ENCODE measurements at places on chromosomes 1 and 21.

- DNase-seq = no peak
Measured at GRCh38 chr1:107817935-107818334, 147.0 kb downstream of the VAV3 start.

DNA sequence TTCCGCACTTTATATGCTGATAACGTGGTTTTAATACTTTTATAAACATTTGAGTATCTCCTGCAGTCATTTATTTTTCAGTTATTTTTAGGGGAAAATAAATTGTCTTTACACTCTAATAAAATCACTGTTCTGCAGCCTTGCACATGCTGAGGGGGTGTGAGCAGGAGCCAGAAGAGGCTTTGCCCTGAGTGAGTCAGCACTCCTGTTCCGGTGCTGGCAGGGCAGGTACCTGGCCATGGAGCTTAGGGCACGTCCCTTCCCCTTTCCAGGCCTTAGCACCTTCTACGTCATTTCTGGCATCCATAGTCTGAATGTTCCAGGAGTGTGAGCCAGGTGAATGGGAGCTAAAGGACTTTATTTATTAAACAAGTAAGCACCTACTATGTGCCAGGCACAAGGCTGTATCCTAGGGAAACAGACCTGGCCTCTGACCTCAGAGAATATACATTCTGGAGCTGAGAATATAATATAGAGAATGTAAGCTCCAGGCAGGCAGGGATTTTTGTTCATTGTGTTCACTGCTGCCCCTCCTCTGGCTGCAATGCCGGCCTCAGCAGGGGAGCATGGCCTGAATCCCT lies 402.9 kb downstream of the PTPRU start:
- DNase-seq = no peak

GRCh38 chr1:155179112-155180031 lies 5.7 kb downstream of the TRIM46 start:
- DNase-seq = no peak

DNA sequence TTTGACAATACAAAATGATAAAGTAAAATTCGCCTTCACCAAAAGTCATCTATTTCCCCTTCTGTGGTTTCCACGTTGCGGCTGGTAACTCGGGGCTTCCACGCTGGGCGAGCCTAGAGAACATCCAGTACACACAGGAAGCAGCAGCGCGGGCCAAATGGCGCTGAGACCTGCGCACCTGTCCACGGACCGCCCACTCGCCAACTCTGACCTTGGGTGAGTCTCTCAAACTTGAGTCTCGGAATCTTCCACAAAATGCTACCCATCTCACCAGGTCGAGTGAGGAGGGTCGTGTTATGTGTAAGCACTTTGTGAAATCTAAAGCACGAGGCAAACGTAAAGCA lies 820 bp upstream of the TTF2 start:
- no peak for DNase-seq

GRCh38 chr1:39969048-39969447 lies 14.1 kb downstream of the MFSD2A start:
- DNase-seq = no peak

- DNase-seq = no peak
Measured at GRCh38 chr1:200980452-200980772, 43.1 kb downstream of the KIF21B start.

GRCh38 chr1:63888984-63889383 lies 115.2 kb downstream of the ROR1 start:
- no peak for DNase-seq

- no peak for DNase-seq
Measured at GRCh38 chr1:1320666-1321448, 3.6 kb downstream of the INTS11 start.

GRCh38 chr21:46122237-46122671 lies 24.3 kb downstream of the COL6A2 start:
- no peak for DNase-seq

DNA sequence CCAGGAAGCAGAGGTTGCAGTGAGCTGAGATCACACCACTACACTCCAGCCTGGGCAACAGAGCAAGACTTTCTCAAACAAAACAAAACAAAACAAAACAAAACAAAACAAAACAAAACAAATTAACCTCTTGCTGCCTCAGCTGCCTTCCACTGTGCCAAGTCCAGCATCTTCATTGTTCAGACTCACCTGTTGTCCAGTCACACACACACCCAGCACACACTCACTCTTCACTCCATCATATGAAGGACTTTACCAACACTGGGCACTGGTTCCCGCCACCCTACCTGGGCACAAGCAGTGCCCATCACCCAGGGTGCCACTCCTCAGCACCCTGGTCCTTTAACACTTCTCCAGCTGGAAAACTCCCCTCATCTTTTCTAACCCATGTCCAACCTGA lies 14.6 kb downstream of the PYCR2 start:
- DNase-seq = no peak

DNA sequence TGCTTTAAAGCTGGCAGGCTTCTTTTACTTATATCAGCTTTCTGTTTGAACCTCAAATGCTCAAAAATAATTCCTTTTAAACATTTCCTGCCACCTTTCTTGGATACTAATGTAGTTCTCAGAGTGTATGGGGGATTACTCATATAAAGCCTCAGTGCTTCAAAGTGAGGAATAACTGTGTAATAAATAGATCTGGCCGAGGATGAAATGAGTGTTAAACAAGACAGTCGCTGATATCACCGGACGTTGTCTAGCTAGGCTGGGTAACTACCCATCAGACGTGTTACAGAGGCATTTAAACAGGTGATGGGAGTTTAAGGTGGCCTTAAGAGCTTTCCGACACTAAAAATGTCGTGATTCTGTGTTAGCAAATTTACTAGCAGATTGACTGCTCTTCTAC lies 53.1 kb downstream of the VANGL2 start:
- DNase-seq = no peak

DNA sequence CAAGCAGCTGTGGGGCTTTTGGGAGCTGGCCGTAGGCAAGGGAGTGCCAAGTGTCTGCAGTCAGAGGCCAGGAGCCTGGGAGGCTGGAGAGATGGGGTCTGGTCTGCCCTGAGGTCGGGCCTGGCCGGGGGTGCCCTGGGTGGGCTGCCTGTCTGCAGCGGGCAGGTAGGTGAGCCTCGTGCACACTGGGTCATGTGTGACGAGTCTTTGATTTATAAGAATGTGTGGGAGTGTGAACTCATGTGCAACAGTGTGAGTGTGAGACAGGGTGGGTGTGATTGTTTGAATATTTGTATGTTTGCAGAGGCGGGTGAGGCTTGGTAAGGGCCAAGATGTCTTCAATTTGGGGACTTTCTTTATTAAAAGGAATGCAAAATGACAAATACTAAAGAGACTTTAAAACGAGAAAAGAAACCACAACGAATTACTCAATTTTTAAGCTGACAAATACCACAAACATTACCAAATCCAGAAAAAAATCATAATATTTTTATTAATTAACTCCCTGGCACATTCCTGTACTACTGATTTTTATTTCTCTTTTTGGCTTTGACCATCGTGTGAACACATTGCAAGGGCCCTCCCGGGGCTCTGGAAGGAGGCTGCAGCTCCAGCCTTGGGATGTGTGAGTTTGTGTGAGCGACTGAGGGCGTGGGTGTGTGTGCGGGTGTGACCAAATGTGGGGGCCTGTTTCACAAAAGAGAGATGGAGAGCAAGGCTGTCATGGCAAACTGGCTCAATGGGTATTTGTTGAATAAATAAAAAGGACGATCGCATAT lies 110.3 kb upstream of the WNT4 start:
- no peak for DNase-seq

- no peak for DNase-seq
Measured at GRCh38 chr1:36773827-36774541, 260.3 kb downstream of the GRIK3 start.

- DNase-seq = no peak
Measured at GRCh38 chr1:37372302-37372701, 102.1 kb upstream of the ZC3H12A start.

GRCh38 chr1:48875552-48876329 lies 99.0 kb upstream of the BEND5 start:
- no peak for DNase-seq

GRCh38 chr1:53392460-53392859 lies 64.6 kb upstream of the LRP8 start:
- DNase-seq = no peak

GRCh38 chr1:8416881-8417280 lies 99.0 kb downstream of the SLC45A1 start:
- DNase-seq = no peak

DNA sequence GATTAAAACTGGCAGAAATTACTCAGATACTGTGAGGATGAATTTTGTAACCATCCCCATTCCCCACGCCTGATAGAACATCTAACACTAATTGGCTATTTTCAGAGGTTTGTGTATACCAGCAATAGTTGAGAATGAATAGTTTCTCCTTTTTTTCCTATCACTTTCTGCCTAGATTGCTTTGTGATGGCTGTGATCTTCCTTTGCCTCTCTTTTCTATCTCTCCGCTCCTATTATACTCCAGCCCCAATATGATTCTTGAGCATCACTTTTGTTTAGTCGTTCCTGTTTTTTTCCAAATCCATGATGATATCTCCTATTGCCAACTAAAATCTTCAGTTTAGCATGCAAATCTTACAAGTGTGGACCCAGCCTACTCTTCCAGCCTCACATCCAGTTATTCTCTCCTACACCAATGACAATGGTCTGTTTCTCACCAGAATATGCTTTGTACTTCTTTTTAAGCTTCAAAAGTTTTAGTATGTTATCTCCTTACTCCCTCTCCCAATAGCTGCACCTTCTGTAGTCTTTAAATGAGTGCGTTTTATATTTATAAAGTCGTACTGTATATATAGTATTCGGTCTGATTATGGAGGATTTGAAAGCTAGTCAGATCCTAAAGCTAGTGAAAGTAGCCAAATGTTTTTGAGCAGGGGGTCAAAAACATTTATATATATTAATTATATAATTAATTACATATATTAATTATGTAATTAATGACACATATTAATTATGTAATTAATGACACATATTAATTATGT lies 25.2 kb downstream of the MAGI3 start:
- DNase-seq = peak; percentile 42

DNA sequence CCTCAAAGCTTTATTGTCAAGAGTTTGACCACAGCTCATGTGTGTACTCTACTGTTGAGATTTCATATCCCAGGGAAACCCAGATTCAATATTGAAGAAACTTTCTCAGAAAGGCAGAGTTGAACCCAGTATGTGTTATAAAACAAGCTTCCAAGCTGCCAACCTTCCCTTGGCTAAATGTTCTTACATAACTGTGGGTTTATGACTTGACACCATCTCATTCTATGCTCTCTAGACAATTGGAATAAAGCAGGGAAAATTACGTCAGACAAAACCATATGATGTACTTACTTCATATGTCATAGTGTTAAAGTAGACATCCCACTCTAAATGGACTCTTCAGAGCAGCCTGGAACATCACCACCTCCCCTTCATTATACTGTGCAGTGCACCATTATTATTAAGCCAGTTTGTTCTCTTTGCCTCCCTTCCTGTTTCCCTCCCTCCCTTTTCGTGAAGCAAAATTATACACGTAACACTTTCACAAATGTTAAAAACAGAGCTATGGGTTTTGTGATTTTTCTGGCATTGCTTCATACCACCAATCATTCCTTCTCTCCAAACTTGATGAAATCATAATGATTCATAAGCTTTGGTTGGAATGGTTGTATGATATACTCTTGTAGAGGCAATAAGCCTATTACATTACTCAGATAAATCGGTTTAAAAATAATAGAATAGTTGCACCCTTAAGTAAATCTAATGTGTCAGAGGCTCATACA lies 507.2 kb downstream of the LTN1 start:
- DNase-seq = no peak

- peak; percentile 42 for DNase-seq
Measured at GRCh38 chr1:36553591-36554322, 71.0 kb upstream of the CSF3R start.

- no peak for DNase-seq
Measured at GRCh38 chr1:162328512-162328911, 48.1 kb downstream of the SPATA46 start.

DNA sequence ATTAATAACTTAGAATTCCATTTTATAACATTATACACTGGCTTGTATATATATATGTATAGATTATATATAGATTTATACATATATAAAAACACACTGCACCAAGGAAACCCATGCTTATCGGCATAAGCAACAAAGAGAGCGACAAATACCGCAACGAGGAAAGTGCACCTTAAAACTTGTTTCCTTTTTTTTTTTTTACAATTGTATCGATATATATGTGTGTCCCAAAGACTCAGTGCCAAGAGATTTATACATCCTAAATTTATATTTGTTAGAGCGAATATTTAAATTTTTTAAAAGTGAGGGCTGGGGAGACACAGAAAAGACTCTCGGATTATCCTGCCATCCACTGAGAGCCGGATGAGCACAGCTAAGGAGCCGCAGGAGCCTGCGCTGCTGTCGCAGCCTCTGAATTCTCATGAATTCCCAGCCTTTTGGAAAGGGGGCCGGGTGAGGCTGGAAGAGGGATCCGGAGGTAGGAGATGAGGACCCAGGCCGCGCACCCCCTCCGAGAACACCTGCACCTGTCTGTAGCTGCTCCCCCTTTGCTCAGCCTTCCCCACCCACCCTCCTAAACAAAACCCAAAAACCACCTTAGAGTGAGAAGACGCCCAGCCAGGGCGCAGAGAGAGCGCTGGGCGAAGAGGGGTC lies 5.2 kb downstream of the DMRTA2 start:
- DNase-seq = no peak

GRCh38 chr1:29664711-29665110 lies 428.4 kb downstream of the PTPRU start:
- no peak for DNase-seq

GRCh38 chr1:32334864-32335534 lies 1.0 kb downstream of the MARCKSL1 start:
- no peak for DNase-seq

- no peak for DNase-seq
Measured at GRCh38 chr1:13590486-13590885, 6.9 kb downstream of the PDPN start.

GRCh38 chr21:46428987-46429710 lies 29.5 kb upstream of the DIP2A start:
- DNase-seq = no peak

DNA sequence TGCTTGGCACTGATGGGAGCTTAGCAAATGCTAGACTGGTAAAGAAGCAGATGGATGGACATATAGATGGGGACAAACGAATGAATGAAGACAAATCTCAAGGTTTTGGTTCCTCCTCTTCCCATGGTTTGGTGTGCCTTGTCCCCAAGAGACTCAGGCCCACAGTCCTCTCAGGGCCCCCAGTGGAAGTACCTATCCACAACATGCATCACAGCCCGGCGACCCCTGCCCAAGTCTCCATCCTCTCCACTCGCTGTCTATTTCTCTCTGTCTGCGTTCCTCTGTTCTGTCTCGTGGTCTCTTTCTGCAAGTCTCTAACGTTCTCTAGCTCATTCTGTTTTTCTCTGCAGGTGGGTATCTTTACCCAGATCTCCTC lies 85.8 kb downstream of the GLIS1 start:
- DNase-seq = no peak

- DNase-seq = peak; percentile 31
Measured at GRCh38 chr1:22778862-22779520, 68.4 kb downstream of the EPHB2 start.

- DNase-seq = no peak
Measured at GRCh38 chr1:113786069-113786468, 26.2 kb downstream of the RSBN1 start.

DNA sequence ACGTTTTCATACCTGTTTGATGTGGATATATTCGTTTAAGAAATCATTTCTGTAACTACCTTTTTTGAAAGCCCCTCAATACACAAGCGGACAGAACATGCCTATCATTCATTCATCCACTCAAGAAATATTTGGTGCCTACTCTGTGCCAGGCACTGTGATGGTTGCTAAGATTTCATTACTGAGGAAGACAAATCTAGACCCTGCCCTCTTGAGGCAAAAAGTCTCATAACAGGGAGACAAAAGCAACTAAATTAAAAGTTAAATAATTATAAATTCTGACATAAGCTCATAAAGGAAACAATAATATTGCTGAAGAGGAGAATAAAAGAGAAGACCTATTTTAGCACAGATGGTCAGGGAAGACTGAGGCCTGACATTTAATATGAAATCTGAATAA lies 203.5 kb upstream of the ZNHIT6 start:
- no peak for DNase-seq
